EL (cell line): ENCODE measurements at places on chromosomes 5 and 9.

- DNase-seq, result no peak
Measured at GRCh38 chr5:77777281-77777892, 1.2 kb upstream of the TBCA start.

DNA sequence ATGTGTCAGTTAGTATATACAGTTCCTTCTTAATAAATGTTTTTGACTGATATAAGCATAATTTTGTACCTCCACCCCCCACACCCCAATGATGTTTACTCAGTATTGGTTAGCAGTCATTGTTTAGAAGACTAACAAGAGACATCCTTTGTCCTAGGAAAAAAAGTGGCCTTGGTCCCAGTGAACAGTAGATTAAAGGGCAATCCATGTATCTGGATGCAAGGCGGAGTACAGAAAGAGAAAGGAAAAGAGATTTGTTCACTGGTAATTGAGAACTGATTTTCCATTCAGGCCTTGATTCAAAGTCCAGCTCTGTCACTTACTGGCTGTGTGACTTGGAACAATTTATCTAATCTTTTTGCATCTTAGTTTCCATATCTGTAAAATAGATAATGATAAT, 4.6 kb downstream of the RALGPS1 start:
- no peak for DNase-seq

GRCh38 chr5:133667217-133667616, 54.9 kb upstream of the FSTL4 start:
- DNase-seq, result no peak

- DNase-seq, result no peak
Measured at GRCh38 chr5:89444088-89444487, 561.1 kb upstream of the MEF2C start.
